Activated CD8-positive, alpha-beta T cell treated with anti-CD3 and anti-CD28 coated beads, Interleukin-2, amount 10 ng/mL, durations not matched to agents 7 days and 5 days (primary cell): ENCODE measurements at places on chromosomes 4 and X.

DNA sequence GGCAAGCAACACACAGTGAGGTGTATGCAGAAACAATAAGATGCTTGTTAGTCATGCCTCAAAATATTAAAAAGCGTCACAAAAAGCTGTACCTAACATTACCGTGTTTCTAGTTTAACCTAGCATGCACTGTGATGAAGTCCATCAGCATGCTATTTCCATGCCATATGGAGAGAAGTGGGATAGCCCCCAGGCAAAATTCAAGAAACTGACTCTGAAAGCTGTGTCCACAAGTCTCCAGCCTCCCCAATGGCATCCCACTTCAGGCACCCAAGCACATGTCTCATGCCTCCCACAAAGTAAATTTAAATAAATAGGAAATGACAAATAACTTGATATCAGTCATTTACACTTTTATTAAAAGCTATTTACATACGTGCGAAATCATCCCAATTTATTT lies 10.8 kb downstream of the GABRA2 start:
- DNase-seq: no peak

DNA sequence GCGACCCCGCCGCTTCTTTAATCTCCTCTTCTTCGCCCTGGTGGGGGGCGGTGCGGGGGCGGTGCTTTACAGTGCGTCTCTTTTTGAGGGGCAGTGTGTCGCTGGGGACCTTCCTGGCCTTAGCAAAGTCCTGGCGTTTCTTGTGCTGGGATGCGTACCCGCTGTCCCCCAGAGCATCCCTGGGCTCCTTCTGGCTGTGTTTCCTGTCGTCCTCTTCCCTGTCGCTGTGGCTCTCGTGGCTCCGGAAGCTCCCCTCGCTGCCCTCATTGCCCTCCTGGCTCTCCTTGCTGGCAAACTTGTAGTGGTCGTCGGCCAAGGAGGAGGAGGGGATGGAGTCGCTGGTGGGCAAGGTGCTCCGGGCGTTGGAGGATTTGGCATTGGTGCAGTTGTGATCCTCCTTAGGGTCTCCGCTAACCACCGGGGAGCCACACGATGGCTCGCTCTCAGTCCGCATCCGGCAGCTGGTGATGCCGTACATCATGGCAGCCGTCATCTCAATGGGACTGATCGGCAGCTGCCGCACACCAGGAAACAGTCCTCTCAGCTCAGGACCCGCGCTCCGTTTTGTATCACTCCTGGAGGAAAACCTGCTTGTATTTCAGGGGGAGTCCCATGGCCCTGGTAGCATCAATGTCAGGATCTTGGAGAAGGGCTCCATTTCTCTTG lies 30.4 kb upstream of the TMSB15A start:
- peak; percentile 21 for DNase-seq

- no peak for DNase-seq
These were observed 381.5 kb upstream of the PRKX start for GRCh38 chrX:4094926-4095325.

- DNase-seq: no peak
These were observed 84.6 kb downstream of the RELL1 start for GRCh38 chr4:37601531-37601930.

GRCh38 chrX:106391284-106391911 lies 220.4 kb upstream of the RADX start:
- DNase-seq: no peak

DNA sequence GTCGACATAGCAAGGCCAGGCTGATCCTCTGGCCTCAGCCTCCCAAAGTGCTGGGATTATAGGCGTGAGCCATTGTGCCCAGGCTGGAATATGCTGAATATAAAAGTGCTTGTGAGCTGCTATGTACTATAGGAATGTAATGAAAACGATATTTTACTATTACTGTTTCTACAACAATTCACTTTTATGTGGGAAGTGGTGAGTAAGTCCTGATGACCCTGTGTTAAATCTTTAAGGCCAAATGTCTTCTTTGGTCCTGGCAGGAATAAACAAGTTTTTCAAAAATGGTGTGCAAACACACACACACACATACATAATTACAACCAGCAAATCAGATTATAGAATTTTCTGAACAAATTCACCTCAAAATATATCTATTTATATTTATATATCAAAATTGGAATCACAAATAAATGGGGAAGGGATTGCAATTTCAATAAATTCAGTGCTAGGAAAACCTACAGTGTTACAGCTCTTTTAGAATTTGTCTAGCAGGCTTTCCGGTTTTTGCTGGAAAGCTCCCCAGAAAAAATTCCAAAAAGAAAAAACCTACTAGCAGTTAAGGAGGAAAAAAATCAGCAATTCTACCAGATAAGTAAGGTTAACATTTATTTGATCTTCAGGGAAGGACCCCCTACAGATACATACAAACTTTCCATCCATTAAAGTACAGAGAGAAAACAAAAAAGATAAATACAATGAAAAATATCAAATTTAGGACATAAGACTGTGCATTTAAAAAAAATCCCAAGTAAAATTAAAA lies 17.9 kb downstream of the SMIM14 start:
- DNase-seq: no peak

DNA sequence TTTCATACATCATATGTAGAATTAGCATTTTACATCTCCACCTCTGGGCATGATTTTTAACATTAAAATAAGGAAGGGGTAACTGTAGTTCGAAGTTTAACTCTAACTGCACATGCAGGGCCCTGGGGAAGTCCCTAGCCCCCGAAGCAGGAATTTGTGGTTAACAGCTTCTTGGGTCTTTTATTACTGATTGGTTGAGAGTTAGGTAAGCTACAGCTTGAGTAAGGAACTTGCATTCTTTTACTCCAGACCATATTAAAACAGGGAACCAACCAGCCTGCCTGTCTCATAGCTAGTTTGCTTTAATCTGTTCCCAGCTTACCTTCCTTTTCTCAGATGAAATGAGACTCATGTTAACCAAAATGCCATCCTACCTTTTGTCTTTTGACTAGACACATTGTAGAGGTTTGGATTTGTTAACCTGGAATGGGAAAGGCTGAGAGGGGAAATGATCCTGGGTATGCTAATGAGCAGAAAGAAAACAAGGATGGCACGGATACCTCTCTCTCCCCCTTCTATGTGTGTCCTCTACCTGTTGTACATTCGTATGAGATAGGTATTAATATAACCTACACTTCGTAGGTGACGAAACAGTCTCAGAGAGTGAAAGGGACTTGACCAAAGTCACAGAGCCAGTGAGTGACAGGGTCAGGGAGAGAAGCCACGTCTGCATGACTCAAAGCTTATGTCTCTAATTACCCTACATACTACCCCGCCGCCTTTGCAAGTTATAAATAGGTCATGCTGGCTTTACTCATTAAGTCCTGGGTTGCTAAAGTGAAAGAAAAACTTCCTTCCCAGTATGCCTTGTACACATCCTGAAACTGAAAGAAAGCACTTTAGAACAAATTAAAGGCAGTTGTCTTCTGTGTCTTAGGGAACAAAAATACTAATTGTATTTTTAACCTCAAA lies 119.5 kb upstream of the AFF2 start:
- peak; percentile 58 for DNase-seq

DNA sequence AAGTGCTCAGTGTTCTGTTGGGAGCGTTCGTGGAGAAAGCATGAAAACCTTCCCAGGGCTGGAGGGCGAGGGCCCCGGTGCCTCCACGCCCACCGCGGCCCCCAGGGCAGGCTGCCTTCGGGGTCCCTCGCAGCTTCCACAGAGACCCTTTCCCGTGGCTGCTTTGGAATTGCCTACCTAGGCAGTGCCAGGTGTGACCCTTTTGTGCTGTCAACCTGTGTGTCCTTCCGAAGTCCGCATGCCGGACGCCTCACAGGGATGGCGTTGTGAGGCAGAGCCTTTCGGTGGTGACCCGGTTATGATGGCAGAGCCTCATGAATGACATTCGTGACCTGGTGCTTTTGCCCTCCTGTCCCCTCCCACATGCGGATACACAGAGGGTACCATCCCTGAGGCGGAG lies 17.4 kb downstream of the TMEM175 start:
- no peak for DNase-seq

- DNase-seq: no peak
These were observed 6.2 kb downstream of the JCHAIN start for GRCh38 chr4:70660106-70660505.

- DNase-seq: no peak
These were observed 3.9 kb downstream of the PCDH10 start for GRCh38 chr4:133152831-133153481.

DNA sequence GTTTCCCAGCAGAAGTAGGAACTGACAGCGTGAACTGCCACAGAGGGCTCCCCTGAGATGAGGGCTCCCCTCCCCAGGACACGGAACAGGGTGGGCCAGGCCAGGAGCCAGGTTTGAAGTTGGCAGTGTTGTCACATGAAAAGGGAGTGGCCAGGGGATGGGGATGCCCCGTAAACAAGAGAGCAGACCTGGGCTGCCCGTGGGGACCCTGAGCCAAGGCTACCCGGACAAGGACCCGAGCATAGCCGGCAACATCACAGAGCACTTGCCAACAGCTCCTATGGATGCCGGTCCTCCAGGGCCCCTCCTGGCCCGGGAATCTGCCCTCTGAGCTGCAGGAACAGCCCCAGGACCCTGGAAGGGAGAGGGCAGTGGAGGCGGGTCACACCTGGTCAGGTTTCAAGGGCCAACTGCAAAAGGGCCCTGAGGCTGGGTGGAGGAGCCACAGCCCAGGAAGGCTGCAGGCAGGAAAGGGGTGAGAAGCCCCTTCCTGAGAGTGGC lies 102.1 kb downstream of the CPZ start:
- no peak for DNase-seq

DNA sequence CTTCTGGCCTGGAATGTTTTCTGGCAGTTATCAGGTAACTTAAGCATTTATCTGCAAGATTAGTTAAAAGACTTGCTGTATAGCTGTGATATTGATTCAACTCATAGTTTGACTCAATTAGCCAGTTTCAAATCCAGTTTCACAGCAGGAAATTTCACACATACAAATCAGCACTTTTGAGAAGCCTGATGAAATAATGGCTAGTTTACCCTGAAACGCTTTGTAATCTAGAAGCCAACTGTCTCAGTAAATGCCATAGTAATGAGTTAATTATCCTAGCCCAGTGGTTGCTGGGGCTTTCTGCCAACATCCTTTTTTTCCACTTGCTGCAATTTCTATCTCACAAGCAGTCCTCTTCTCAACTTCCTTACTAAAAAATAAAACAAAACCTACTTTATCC lies 53.1 kb downstream of the ARHGEF38 start:
- DNase-seq: no peak

DNA sequence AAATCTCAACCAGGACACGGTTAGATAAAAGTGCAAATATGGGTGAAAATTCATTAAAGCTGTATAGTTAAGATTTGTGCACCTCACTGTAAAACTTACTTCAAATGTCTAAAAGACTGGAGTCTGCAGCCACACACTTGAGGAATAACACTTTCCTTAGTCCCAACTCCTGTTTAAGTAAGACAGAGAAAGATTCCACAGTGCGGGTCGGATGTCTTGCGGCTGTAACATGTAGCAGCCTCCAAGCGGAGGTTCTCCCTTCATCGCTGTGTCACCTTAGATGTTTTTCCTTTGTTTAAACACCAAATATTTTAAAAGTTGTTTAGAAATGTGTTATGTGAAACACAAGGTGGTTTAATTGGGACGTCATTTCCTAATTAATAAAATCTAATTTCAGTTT lies 905 bp upstream of the MAEA start:
- DNase-seq: no peak

- DNase-seq: no peak
These were observed 722 bp upstream of the TMEM33 start for GRCh38 chr4:41934514-41934900.

GRCh38 chrX:94932278-94932965 lies 1258.4 kb downstream of the FAM133A start:
- DNase-seq: no peak

GRCh38 chr4:173325007-173325736 lies 9.0 kb downstream of the HMGB2 start:
- DNase-seq: no peak

- DNase-seq: no peak
These were observed 18.5 kb downstream of the SUV39H1 start for GRCh38 chrX:48715072-48715471.

GRCh38 chrX:5976332-5976731 lies 252.3 kb downstream of the NLGN4X start:
- DNase-seq: no peak

- DNase-seq: peak; percentile 24
These were observed 14.1 kb downstream of the CD40LG start for GRCh38 chrX:136662104-136662503.

- no peak for DNase-seq
These were observed 109.2 kb upstream of the CXCL13 start for GRCh38 chr4:77496457-77496856.

DNA sequence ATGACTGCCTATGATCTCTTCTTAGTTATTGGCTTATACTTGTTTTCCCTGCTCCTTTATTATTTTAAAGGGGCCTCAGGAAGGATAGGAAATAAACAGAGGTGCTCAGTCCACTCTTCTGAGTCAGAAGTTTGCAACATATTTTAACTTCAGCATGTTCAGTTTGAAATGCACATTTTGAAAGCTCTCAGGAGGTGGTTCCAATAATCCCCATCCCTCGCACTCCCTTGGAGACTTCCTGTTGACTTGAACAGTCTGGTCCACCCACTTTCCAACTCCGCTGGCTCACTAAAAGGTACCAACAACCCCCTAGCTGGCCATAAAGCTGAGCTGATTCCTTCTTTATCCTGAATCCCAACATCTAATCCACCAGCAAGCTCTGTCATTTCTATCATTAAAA lies 78.3 kb upstream of the DUSP21 start:
- no peak for DNase-seq

GRCh38 chr4:102503831-102504786 lies 3.0 kb downstream of the NFKB1 start:
- no peak for DNase-seq

DNA sequence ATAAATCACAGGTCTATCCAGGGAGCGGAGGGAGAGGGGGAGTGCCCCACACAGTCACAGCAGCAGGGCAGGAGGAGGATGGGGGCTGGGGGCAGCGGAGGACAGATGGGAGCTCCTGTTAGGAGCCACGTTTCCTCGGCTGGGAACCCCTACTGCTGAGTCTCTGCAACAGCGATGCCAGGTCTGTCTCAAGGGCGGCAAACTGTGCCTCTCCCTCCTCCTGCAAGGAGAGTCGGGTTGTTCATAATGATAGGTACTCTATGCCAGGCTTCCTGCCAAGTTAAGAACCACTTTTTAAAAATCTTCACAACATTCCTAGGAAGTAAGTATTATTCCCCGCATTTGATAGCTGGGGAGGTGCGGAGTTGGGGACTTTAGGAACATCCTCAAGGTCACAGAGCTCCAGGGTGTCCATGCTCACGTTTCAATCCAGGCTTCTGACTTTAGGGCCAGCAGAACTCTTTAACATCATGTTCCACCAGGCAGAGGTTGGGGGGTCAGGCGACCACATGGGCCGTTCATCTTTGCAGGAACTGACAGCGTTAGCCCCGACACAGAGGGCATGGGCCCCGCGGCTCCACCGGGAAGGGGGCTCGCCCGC lies 98.3 kb upstream of the MAML3 start:
- DNase-seq: no peak

GRCh38 chrX:25013632-25014365 lies 2.0 kb downstream of the ARX start:
- no peak for DNase-seq

DNA sequence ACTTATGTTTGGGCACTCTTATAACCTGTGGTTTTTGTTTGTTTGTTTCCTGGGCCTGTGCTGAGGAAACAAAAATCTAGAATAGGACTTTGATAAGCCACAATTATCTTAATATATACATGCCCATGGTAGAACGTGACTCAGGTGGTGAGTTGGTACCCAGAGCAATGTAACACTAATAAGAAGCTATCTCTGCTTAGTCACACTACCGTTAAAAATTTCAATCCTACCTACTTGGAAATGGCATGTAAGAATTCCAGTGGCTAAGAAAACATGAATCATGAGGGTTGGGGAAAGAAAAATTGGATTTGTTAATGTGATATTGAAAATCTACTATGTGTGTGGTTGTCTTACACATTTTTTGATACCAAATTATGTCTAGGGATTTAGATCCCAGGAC lies 30.5 kb upstream of the ADGRG2 start:
- DNase-seq: no peak
